ENCODE measurements at places on chromosomes 12 and 14.

DNA sequence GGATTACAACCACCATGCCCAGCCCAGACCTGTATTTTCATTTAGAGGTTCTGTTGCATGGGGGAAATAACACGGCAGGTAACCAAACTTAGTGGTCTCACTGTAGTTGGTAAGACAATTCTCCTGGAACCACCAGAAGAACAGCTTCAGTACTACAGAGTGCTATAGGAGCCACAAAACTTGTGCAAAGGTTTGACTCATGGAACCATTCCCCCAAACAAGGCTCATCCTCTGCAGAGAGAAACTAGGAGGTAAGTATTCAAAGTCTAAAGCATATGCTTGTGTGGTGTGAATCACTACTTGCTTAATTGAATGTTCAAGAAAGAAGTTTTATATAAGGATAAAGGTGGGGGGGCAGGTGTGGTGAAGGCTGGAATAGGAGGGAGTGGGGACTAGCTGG lies 58.7 kb downstream of the GNS start:
- ATAC-seq = no peak

GRCh38 chr14:98826618-98827017 lies 445.4 kb downstream of the BCL11B start:
- ATAC-seq = no peak

- ATAC-seq = peak; percentile 81
Measured at GRCh38 chr14:67602995-67603545, 3.0 kb upstream of the PIGH start.

- peak; percentile 58 for ATAC-seq
Measured at GRCh38 chr14:53412819-53413675, 259.9 kb upstream of the DDHD1 start.

DNA sequence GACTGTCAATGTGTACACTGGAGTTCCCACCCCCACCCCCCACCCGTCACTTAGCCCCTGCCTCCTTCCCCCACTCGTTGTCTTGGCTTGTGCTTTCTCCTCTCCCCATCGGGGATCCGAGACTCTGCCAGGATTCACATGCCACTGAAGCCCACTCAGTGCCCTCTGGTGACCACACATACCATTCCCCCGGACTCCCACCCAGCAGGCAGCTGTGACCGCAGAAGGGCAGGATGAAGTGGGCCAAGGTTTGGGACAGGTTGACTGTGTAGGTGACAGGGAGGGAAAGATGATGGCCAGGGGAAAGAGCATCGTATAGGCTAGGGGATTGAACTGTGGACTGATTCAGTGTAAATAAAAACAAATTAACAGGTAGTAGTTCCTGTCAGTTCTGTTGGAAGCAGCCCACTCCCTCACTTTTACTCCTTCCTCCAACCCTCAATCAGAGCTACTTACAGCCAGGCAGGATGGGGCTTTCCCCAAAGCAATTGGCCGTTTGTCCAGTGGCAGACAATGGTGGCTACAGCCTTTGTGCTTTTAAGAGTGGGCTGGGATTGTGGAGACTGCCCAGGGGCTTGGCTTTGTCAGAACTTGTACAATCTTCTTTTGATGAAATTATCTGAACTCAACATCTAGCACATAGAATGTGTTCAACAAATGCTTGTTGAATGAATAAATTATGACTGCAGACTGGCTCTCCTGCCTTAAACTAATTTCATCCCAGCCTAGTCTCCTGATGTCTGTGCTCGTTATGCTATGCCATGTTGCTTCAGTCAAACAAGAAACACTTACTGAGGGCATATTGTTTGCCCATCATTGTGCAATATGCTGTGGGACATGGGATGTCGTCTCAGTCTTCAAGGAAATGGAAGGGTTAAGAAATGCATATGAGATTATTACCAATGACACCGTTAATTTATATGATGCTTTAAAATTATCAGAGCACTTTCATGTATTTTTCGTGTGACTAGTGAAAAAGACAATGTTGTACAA lies 30.2 kb downstream of the TTC9 start:
- no peak for ATAC-seq

DNA sequence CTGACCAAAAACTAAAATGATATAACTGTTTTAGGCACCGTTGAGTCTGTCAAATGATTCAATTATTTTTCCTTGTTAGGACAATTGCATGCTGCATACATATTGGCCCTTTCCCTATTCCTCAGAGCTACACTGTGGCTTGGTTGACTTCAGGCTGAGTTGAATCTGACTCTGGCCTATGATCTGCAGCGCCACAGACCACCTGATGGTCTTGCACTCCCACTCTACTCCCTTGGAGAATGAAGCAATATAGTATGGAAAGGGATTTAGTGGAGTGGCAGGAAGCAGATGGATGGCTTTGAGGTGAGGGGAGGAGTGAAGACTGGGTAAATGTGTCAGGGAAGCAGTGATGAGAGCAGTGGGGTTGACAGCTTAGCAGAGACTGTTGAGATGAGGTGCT lies 579.0 kb upstream of the STXBP6 start:
- no peak for ATAC-seq

- ATAC-seq = no peak
Measured at GRCh38 chr12:132634411-132634990, 15.9 kb downstream of the P2RX2 start.

GRCh38 chr12:20305470-20305869 lies 62.9 kb upstream of the PDE3A start:
- no peak for ATAC-seq

DNA sequence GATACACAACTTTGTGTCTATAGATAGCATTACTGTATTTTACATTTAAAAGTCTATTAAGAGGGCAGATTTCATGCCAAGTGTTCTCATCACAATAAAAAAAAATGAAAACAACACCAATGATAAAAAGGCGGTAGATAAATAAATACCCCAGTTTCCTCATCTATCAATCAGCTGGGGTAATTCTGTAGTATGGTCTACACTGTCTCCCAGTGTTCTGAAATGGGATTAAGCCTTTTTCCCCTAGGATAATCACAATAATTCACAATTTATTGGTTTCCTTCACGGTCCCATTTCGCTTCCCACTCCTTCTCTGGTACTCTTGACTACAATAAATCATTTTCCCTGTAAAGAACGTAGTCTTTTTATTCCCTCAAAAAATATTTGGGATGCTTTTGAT lies 114.3 kb downstream of the SSPN start:
- ATAC-seq = no peak

GRCh38 chr14:104967386-104968152 lies 10.6 kb downstream of the AHNAK2 start:
- ATAC-seq = peak; percentile 5

DNA sequence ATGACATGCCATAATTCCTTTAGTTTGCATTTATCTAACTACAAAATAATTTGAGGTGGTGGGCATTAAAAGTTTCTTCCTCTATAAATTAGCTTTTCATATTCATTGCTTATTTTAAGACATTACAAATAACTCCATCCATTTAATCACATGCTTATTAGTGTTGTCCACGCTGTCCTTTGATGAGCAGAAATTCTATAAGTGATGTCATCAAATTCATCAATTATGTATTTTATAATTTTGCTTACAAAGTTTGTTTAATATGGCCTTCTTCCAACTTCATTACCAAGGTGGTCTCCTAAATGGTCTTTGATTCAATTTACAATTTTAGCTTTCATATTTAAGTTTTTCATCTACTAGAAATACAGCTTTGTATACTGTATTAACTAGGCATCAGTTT lies 173.5 kb downstream of the PRKD1 start:
- no peak for ATAC-seq

GRCh38 chr14:67668559-67668958 lies 5.9 kb downstream of the VTI1B start:
- no peak for ATAC-seq

DNA sequence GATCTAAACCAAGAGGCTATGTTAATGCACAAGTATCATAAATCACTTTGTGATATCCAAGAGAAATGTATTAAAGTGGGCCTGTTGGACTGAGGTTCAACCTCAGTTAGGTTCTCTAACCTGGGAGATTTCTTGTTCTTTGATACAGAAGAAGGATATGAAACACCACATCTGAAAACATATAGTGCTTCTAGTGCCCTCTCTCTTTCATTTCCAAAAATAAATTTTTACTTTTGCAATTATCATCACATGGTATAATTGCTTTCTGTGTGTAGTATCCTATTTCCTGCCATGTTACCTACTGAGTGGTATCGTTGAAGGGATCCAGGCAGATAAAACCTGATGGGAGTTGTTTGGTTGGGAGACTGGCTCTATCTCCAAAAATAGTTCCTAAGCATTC lies 264.9 kb downstream of the CCER1 start:
- ATAC-seq = no peak

DNA sequence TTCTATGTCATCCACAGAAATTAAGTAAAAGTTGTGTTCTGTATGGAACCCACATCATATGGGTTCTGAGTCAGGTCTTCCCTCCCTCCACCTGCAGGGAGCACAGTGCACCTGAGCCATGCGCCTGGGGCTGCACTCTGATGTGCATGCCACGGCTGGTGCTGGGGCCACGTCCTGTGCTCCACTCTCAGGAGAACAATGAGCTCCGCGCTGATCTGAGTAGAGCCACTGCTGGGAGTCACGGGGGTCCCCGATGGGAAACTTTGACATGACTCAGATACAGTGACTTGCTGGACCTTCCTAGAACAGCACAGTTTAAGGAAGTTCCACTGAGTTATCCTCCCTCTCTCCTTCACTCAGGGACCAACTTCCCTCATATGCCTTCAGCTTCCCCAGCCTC lies 683.4 kb downstream of the TMEM121 start:
- ATAC-seq = no peak

- ATAC-seq = peak; percentile 84
Measured at GRCh38 chr12:131918311-131919050, 10.6 kb upstream of the PUS1 start.

DNA sequence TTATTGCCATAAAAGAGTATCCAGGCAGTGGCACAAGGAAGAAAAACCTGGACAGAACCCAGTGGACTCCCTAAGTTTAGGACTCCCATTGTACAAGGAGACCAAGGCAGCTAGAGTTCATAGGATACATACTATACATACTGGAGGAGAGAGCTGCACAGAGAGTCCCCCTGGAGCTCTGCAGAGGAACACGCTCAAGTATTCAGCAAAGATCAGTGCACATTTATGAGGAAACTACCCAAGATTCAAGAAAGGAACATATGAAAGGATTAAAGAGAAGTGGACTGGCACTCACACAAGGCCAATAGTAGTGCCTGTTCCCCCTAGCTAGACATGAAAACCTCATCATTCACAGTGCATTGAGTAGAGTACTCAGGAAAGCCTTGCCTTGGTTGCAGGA lies 43.0 kb upstream of the CHPT1 start:
- ATAC-seq = no peak
